Anterior cingulate cortex (tissue), 58 donors: ENCODE measurements at places on chromosomes 1 and 21.

- DNase-seq, result no peak
These were observed 27.2 kb downstream of the HSPG2 start for GRCh38 chr1:21909787-21910503.

- DNase-seq, result no peak
These were observed 369.8 kb upstream of the KAZN start for GRCh38 chr1:14228677-14229076.

DNA sequence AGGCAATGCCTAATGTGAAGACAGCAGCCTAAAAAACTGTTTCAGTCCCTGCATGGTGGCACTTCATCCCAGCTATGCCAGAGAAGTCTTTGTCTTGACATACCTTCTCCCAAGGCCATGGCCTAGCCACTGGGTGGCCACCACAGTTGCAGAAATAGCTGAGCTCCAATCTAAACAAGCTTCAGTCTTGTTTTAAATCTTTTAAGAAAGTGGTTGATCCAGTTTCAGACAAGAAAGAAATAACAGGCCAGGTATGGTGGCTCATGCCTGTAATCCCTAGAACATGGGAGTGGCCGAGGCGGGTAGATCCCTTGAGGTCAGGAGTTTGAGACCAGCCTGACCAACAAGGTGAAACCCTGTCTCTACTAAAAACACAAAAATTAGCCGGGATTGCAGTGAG lies 600.0 kb upstream of the PLXNA2 start:
- DNase-seq, result no peak

DNA sequence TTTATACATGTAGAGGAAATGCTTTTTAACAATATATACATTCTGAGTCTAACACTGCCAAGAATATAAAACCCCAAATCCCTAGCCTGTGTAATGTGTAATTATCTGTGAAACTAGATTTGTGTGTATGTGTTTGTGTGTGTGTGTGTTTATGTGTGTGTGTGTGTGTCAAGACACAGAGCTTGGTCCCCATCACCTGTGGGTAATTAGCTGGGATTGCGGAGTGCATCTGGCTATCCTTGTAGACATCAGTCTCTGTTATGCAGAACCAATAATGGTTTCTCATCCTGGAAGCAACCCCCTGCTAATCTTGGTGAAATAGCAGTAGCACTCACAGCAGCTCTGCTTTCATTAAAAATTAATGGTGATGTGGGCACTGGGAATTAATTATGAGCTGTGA lies 26.3 kb upstream of the ST6GALNAC3 start:
- DNase-seq, result no peak

DNA sequence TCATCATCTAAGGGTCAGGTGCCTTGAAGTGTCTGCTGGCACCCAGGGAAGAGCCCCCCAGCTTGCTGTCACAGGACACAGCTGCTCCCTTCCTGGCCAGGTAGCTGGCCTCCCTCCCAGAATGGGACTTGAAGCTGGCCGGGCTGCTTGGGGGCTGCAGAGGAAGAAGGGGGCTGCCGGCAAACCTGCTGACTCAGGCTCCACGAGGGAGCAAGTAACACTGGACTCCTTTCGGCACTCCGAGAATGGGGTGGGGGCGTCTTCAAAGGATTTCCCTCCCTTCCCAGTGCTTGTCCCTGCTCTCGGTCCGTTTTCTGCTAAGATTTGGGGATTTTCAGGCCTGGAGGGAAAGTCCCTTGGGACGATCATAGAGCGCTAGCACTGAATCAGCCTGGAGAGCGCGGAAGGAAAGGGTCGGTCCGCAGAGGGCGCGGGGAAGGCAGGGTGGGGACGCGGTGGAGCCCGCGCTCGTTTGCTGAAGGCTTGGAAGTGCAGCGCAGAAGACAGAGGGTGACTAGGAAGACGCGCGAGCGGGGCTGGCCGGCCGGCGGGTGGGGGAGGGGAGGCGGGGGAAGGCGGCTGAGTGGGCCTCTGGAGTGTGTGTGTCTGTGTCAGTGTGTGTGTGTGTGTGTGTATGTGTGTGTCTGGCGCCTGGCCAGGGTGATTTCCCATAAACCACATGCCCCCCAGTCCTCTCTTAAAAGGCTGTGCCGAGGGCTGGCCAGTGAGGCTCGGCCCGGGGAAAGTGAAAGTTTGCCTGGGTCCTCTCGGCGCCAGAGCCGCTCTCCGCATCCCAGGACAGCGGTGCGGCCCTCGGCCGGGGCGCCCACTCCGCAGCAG lies at the start of gene CSF1:
Gene CSF1 (plus strand): TSS at position 727 of the 840 bp plus-strand sequence. CDS start 175 bp downstream, outside the sequence.
- DNase-seq, result peak; percentile 75

- no peak for DNase-seq
These were observed 36.8 kb upstream of the PLA2G2C start for GRCh38 chr1:20223106-20223505.

GRCh38 chr1:80994934-80995333 lies 805.8 kb upstream of the ADGRL2 start:
- DNase-seq, result no peak

- DNase-seq, result no peak
These were observed 12.9 kb downstream of the RGS18 start for GRCh38 chr1:192171123-192171522.

- DNase-seq, result no peak
These were observed 25.9 kb upstream of the RCAN1 start for GRCh38 chr21:34640858-34641257.

GRCh38 chr1:166479052-166479631 lies 312.3 kb upstream of the FAM78B start:
- no peak for DNase-seq
